ENCODE measurements at places on chromosomes 6 and 20.

GRCh38 chr20:18443886-18444285 lies 22.9 kb downstream of the DZANK1 start:
- peak; percentile 58 for DNase-seq

DNA sequence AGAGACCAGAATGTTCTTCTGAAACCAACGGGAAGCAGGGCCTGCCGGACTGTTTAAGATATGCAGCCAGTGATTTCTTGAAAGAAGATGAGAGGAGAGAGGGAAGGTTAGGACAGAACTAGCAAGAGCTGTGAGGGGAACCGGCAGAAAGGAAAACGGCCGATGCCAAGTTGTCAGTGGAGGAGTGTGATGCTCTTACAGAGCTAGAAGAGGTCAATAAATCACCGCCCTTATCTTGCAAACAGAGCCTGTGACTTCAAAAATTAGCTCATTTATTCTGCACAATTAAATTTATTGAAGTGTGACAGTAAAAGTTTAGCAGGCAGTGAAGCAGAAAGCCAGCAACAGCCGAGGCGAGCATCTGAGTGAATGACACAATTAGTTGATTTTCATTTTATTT lies 509.5 kb upstream of the ID4 start:
- no peak for DNase-seq

DNA sequence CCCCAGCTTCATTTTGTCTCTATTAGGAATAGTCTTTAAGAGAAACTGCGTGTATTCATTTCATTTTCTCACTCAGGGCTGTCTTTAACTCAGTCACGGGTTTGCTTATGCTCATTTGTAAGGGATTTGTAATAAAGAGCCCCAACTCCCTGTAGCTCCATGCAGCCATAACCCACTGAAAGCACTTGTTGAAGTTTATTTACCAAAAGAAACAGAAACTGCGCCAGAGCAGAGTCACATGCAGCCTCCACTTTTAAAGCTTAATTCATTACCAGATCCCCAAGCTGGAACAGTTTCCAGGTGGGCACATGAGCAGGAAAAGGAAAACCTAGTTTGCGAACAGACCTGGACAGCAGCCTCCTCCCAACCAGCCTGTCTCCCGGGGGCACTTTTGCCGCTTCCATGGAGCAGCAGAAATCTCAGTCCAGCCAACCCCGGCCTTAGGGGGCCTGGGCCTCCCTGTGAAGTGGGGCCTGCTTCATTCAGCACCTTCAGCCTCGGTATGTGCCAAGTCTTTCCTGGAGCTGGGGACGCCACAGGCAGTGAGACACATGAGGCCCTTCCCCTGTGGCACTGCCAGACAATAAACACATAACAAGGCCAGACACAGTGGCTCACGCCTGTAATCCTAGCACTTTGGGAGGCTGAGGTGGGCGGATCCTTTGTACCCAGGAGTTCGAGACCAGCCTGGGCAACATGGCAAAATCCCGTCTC lies 4.5 kb downstream of the BCAS4 start:
- no peak for DNase-seq

GRCh38 chr6:20217324-20217855 lies 5.1 kb upstream of the MBOAT1 start:
- no peak for DNase-seq

DNA sequence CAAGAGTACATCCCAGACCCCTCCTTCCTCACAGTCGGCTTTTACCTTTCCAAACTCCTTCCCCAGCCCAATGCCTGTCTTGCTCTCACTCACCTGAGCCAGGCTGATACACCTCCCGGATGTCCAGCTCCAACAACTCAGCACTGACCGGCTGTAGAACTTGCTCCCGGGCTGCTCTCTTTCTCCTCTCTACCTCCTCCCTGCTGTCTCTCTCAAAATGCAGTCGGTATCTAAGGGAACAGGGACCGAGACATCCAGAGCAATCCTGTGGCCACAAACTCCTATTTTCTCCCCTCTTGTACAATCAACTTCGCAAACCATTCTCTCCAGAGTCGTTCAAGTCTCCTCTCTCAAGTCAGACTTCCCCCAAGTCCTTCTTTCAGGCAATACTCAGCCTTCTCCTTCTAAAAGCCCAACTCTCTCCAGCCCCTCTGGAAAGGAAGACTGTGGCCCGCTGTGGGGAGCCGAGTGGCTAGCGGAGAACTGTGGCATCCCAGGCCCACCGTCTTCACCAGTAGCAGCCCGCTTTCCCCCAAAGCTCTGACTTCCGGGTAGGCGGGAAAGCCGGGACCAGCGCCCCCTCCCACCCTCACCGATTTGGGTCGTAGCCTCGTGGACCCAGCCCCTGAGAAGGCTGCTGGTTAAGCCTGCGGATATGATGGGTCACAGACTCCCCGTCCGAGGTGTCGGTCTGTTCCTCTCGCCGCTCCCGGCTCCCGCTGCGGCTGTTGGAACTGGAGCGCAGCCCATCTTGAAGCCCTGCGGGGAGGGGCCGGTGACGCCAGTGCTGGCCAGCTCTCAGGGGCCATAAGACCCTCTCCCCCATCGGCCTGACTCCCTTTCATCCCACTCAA lies 1.1 kb downstream of the GNL1 start:
- DNase-seq = peak; percentile 43

- DNase-seq = peak; percentile 39
Observed at GRCh38 chr6:74289884-74290283, 593.9 kb downstream of the CD109 start.

GRCh38 chr20:62111148-62111547 lies 11.1 kb upstream of the LSM14B start:
- DNase-seq = no peak

Measured in EH (cell line).